ENCODE measurements at places on chromosomes 3 and 15.

GRCh38 chr15:101407439-101407838 lies 82.1 kb downstream of the PCSK6 start:
- H3K27ac ChIP-seq, result peak overlapping the region; percentile 83
- no peaks in the 10 kb centered on the region for H3K36me3 ChIP-seq
- no peaks in the 10 kb centered on the region for H3K27me3 ChIP-seq
- no peak for DNase-seq

GRCh38 chr3:50155891-50156290 lies 767 bp downstream of the SEMA3F start:
- peaks cover 49% of the 10 kb centered on the region for H3K27me3 ChIP-seq
- peak overlapping the region; percentile 88 for H3K4me3 ChIP-seq
- H3K36me3 ChIP-seq, result no peaks in the 10 kb centered on the region
- no peak for DNase-seq
- peaks cover 30% of the 10 kb centered on the region for H3K4me1 ChIP-seq
- H3K27ac ChIP-seq, result no peak overlapping the region

DNA sequence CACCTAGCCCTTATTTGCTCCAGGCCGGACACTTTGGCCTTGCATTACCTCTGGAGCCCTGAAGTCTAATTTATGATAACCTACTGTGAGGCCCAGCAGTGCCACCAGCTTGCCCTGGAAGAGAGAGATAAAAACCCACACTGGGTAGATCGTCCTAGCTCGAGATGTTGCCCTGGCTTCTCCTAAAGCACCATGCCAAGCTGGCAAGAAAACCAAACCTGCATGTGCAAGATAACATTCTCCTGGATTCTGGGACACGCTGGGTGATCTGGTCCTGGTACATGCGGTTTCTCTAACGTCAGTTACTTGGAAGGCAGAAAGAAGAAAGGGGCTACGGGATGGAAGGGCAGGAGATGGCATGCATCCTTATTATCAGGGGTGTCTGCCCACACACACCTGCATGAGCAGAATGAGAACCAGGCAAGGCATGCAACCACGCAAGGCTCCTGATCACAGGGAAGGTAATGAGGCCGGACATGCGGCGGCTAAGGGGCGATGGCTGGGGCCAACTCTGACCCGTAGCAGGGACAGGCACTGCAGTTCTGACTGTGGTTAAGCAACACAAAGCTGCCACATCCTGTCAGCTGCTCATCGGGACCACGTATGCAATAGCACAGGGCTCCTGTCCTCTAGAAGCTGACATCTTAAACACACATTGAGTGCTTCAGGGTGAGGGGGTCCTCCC lies 73.0 kb downstream of the OXNAD1 start:
- H3K27ac ChIP-seq, result peak overlapping the region; percentile 84
- H3K4me3 ChIP-seq, result no peak overlapping the region
- DNase-seq, result no peak
- H3K36me3 ChIP-seq, result peaks cover 9% of the 10 kb centered on the region
- H3K4me1 ChIP-seq, result peaks cover 22% of the 10 kb centered on the region

GRCh38 chr15:40906091-40906990 lies 12.1 kb downstream of the VPS18 start:
- peaks cover 33% of the 10 kb centered on the region for H3K4me1 ChIP-seq
- no peak overlapping the region for H3K4me3 ChIP-seq
- H3K36me3 ChIP-seq, result no peaks in the 10 kb centered on the region

- no peak for DNase-seq
- peaks cover 48% of the 10 kb centered on the region for H3K4me1 ChIP-seq
- peaks cover 4% of the 10 kb centered on the region for H3K36me3 ChIP-seq
Observed at GRCh38 chr3:100209948-100210771, 50.6 kb upstream of the TBC1D23 start.

- no peak overlapping the region for H3K27ac ChIP-seq
- peaks cover 6% of the 10 kb centered on the region for H3K36me3 ChIP-seq
- no peaks in the 10 kb centered on the region for H3K4me1 ChIP-seq
- no peak for DNase-seq
- H3K4me3 ChIP-seq, result no peak overlapping the region
Observed at GRCh38 chr3:197583371-197583770, 27.6 kb upstream of the BDH1 start.

DNA sequence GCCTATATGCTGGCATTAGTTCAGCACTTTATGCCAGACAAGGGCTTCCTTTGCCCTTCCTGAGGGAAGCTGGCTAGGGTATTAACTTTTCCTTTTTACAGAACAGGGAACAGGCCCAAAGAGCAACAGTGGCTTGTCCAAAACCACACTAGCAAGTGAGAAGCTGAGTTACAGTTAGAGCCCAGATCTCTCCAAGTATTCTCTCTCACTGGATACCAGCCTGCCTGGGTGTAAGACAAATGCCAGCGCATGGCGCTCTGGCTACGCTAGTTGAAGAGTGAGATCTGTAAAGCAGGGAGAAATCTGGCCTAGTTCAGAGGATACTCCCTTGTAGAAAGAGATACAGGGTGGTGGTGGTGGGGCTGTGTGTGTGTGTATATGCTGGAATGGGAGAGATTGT lies 38.4 kb downstream of the RAB11A start:
- no peak overlapping the region for H3K4me3 ChIP-seq
- peak overlapping the region; percentile 19 for H3K27ac ChIP-seq
- H3K4me1 ChIP-seq, result peaks cover 6% of the 10 kb centered on the region
- peaks cover 3% of the 10 kb centered on the region for H3K36me3 ChIP-seq

DNA sequence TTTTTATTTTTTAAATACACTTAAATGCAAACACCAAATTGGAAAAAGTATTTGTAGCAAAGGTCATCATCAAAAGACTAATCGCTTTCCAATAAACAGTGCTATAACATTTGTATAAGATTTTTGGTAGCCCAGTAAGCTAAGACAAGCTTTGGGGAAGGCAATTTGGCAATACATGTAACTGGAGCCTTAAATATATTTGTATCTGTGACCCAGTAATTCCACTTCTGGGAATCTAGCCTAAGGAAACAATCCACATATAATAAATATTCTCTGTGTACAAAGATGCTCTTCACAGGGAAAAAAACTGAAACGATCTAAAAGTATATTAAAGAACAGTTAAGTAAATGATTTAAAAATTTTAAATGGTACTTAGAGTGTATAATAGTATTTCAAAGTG lies 65.5 kb upstream of the TJP1 start:
- H3K27me3 ChIP-seq, result no peaks in the 10 kb centered on the region
- no peaks in the 10 kb centered on the region for H3K36me3 ChIP-seq
- H3K27ac ChIP-seq, result no peak overlapping the region
- peaks cover 43% of the 10 kb centered on the region for H3K4me1 ChIP-seq
- no peak for DNase-seq

DNA sequence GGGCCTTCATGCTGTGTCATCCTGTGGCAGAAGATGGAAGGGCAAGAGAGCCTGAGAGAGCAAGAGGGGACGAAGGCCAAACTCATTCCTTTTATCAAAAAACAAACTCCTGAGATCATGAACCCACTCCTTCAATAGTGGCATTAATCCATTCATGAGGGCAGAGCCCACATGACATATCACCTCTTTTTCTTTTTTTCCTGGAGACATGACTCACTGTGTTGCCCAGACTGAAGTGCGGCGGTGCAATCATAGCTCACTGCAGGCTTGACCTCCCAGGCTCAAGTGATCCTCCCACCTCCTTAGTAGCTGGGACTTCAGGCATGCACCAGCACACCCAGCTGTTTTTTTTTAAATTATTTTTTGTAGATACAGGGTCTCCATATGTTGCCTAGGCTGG lies 92.0 kb upstream of the RNU6-1 start:
- H3K27me3 ChIP-seq, result no peaks in the 10 kb centered on the region
- H3K36me3 ChIP-seq, result no peaks in the 10 kb centered on the region
- H3K4me3 ChIP-seq, result no peak overlapping the region
- H3K27ac ChIP-seq, result no peak overlapping the region
- no peaks in the 10 kb centered on the region for H3K4me1 ChIP-seq

- no peak overlapping the region for H3K4me3 ChIP-seq
- H3K4me1 ChIP-seq, result peaks cover 6% of the 10 kb centered on the region
- H3K27ac ChIP-seq, result no peak overlapping the region
- H3K27me3 ChIP-seq, result no peaks in the 10 kb centered on the region
Observed at GRCh38 chr15:70708839-70709238, 54.5 kb downstream of the UACA start.

DNA sequence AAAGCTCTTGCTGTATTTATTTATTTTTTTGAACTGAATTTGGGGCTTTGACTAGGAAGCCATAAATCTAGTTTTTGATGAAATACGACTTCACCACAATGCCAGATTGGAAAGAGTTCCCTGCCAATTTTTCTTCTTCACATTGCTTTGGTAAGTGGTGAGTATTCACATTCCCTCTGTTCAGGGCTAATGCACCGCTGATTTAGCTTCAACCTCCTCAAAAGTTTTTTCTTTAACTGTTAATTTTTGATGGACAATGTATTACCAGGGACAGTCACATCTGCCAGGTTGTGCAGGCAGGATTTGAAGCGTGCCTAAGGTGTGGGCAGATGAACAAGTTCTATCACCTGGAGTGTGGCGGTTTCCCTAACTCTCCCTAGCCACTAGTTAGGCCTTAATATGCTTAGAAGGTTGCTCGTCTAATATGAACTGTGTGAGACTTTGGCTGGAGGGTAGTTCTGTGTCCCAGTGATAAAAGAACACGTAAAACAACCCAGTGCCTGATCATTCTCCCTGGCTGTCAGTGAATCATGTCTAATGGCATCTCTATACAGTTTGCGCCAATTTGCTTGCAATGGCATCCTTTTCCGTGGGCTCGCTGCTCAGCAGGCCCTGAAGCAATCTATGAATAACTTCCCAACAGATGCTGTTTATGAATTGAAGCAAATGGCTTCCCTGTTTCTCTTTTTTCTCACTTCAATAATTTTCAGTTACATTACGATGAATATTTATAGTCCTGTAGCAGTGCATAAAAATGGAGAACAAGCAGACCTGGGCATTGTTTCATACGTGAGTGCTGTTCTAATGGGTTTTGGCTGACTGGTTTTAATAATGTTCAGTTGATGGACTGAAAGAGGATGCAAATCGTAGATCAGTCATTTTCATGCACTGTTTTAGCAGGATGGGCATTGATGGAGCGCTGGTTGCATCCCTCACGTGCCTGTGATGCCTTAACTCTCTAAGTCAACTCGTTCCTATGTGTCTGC lies 243.2 kb upstream of the SUCLG2 start:
- H3K4me1 ChIP-seq, result no peaks in the 10 kb centered on the region
- no peak overlapping the region for H3K4me3 ChIP-seq
- H3K36me3 ChIP-seq, result no peaks in the 10 kb centered on the region
- H3K27ac ChIP-seq, result no peak overlapping the region

DNA sequence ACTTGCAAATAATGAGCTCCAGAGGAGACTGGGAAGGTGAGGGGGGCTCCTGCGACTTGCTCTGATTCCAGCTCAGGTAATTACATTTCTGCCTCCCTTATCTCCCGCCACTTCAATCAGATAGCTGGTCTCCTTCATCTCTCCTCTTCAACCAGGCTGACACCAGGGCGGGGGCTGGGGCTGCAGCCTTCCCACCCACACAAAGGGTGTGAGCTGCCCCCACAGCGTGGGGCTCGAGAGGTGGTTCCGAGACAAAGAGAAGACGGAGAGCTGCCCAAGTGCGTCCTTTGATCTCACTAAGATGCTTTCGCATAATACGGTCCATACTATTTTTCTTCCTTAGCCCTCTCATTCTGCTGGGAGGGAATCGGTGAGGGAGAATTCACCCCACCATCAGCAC lies 139.7 kb downstream of the NSMCE3 start:
- peaks cover 21% of the 10 kb centered on the region for H3K4me1 ChIP-seq
- no peaks in the 10 kb centered on the region for H3K36me3 ChIP-seq
- DNase-seq, result no peak
- H3K27me3 ChIP-seq, result peaks cover 11% of the 10 kb centered on the region
- no peak overlapping the region for H3K27ac ChIP-seq

- DNase-seq, result no peak
- no peak overlapping the region for H3K27ac ChIP-seq
- H3K4me3 ChIP-seq, result peak overlapping the region; percentile 38
- H3K27me3 ChIP-seq, result peaks cover 3% of the 10 kb centered on the region
- no peaks in the 10 kb centered on the region for H3K36me3 ChIP-seq
Observed at GRCh38 chr15:42577514-42578031, 2.2 kb downstream of the STARD9 start.

DNA sequence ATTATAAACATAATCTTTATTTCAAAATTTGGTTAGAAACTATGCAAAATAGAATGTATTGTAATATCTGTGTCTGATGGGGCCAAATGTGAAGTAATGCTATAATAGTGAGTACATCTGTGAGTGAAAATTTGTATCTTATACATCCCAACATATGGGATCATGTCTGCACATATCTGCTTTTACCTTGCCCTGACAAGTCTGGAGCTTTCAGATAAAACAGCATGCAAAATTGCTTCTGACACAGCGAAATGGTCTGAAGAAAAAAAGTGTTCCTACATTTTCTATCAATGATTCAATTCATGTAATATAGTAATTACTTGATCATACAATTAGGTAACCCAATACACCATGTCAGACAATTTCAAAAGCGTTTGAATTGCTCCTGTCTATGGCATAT lies 58.1 kb upstream of the P3H2 start:
- no peaks in the 10 kb centered on the region for H3K36me3 ChIP-seq
- no peak overlapping the region for H3K4me3 ChIP-seq
- no peak overlapping the region for H3K27ac ChIP-seq
- no peak for DNase-seq
- H3K4me1 ChIP-seq, result peaks cover 7% of the 10 kb centered on the region
- no peaks in the 10 kb centered on the region for H3K27me3 ChIP-seq

- peak; percentile 12 for DNase-seq
- H3K27me3 ChIP-seq, result no peaks in the 10 kb centered on the region
- peaks cover 19% of the 10 kb centered on the region for H3K4me1 ChIP-seq
Observed at GRCh38 chr3:156535162-156535627, 19.7 kb downstream of the SSR3 start.

- no peaks in the 10 kb centered on the region for H3K27me3 ChIP-seq
- DNase-seq, result no peak
- no peaks in the 10 kb centered on the region for H3K36me3 ChIP-seq
- no peak overlapping the region for H3K27ac ChIP-seq
Observed at GRCh38 chr3:132984181-132984580, 54.0 kb upstream of the TMEM108 start.

- no peak overlapping the region for H3K4me3 ChIP-seq
- no peak for DNase-seq
- peaks cover 9% of the 10 kb centered on the region for H3K36me3 ChIP-seq
- no peaks in the 10 kb centered on the region for H3K27me3 ChIP-seq
Observed at GRCh38 chr3:38519000-38519399, 22.9 kb downstream of the EXOG start.
